NCI-H226 (cell line): ENCODE measurements at places on chromosomes 13 and 19.
A peak's percentile ranks its signal among the peaks of the same experiment; 100 is the strongest.

- DNase-seq, result no peak
Measured at GRCh38 chr13:105491345-105491744, 1044.1 kb downstream of the EFNB2 start.

DNA sequence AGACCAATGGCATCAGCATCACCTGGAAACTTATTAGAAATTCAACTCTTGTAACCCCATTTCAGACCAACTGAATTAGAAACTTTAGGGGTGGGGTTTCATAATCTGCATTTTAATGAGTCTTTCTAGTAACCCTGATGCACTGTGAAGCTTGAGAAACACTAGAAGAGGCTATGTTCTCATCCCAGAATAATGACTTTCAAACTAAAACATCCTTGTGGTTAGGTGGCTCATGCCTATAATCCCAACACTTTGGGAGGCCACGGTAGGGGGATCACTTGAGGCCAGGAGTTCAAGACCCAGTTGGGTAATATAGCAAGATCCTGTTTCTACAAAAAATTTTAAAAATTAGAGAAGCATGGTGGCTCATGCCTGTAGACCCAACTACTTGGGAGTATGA lies 402.4 kb downstream of the DLEU7 start:
- DNase-seq, result no peak

GRCh38 chr19:38650911-38651584 lies 3.6 kb downstream of the ACTN4 start:
- peak; percentile 38 for DNase-seq

- no peak for DNase-seq
Measured at GRCh38 chr19:58217069-58217481, 11.6 kb upstream of the ZNF544 start.
